NCI-H146 (cell line): ENCODE measurements at places on chromosomes 4 and X.

- DNase-seq = no peak
Observed at GRCh38 chrX:153565996-153566580, 32.9 kb downstream of the CCNQ start.

DNA sequence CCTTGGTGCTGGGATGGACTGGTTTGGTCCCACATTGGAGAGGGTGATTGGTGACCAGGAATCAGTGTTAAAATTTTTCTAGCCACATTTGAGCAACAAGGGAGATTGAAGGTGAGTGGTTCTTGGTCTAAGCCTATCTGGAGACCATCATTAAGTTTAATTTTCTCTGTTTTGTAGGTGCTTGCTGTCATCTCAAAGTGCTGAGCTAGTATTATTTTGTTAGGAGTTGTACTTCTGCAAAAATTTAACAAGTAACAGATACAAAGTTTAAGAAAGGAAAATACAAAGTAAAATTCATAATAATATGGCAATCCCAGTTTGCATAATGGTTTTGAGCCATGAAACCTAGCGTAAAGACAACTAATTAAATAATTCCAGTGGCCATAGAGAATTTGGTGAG lies 66.5 kb downstream of the RAP1GDS1 start:
- no peak for DNase-seq

- no peak for DNase-seq
Observed at GRCh38 chr4:162506253-162506652, 342.5 kb upstream of the FSTL5 start.

GRCh38 chr4:158801066-158801465 lies 32.2 kb downstream of the FNIP2 start:
- DNase-seq = no peak

DNA sequence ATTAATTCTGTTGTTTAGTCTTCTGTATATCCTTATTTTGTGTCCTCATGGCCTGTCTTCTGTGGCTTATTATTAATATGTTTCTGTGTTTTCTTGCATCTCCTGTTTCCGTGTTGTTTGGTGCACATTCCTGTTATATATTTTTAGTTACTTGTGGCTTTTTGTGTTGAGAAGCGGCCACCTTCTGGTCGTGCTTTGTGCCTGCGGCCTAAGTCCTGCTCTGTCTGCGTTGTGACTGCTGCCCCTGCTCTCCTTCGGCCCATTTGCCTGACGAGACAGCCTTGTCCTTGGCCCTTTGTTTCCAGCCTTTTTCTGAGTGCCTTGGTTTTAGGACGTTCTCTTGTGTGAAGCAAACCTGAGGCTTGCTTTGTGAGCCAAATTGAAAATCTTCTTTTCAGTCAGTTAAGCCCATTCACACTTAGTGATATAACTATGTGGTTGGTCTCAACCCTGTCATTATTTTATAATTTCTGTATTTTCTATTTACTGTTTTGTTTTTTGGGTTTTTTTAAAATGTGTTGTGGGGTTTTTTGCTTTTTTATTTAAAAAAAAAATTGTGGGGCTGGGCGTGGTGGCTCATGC lies 43.8 kb downstream of the TNIP2 start:
- no peak for DNase-seq

DNA sequence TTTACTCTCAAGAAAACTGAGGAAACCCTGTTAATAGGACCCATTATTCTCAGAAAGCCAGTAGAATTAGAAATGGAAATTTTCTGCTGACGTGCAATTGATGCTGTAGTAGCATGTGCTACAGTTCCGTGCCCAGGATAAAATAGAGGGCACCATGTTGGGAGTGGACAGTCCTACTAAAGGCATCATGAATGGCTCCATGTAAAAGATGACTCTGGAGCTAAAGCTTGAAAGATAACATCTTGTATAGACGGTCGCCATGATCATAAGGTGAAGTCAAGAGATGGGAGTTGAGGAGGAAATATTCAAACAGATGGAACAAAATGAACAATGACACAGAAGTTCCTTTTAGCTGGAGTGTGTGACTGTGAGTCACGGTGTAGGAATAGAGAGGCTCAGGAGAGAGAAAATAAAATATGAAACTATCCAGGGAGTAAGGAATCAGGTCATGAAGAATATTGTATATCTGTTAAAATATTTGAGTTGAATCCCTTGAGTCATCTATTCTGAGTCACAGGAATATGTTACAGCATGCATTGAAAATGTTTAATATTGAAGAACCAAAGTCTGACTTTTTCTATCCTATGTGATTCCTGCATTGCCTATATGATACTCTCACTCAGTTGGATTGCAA lies 31.8 kb downstream of the ANXA10 start:
- DNase-seq = no peak

- no peak for DNase-seq
Observed at GRCh38 chr4:88817740-88818139, 120.1 kb upstream of the NAP1L5 start.

DNA sequence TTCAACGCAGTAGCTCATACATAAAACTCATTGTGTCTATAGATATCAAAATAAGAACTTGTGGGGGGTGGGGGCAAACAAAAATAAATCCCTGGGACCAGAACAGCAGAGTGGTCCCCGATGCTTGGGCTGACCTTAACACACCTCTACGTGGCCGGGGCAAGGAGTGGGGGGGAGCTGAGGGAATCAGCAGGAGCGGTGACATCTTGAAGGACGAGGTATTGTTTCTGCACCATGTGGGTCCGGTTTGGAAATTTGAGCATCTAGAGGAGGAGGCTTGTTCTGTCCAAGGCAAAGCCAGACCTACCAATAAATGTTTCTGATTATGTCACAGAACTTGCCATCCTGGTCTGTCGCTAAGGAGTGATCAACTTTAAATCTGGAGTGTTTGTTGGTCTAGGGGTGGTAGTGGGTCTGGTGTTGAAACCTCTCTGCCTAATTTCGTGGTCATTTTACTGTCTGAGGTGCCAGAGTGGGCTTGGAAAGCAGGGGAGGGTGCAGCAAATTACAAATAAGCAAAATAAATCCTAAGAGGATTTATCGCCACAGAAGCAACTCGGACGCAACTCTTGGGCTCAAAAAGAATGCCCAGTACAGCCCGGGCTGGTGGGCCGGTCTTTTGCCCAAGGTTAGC lies 774 bp upstream of the RAPGEF2 start:
- no peak for DNase-seq

- no peak for DNase-seq
Observed at GRCh38 chr4:138446456-138446855, 204.3 kb upstream of the SLC7A11 start.

DNA sequence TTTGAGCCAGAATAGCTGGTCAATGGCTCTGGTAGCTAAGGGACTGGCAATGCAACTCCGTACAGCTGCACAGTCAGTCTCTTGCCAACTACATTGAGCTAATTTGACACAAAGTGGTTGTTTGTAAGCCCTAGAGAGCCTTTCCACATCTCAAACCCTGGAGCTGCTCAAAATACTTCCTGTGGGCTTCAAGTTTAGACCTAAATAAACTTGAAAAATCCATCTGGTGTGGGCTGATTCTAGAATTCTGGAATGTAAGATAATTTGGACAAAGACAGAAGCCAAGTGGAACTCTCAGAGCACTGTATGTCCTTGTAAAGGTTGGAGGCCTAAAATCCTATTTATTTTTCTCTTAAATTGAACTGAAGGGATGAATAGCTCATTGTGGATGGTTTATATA lies 380.8 kb downstream of the SPRY1 start:
- DNase-seq = no peak

GRCh38 chr4:6023731-6024130 lies 5.5 kb upstream of the C4orf50 start:
- no peak for DNase-seq

DNA sequence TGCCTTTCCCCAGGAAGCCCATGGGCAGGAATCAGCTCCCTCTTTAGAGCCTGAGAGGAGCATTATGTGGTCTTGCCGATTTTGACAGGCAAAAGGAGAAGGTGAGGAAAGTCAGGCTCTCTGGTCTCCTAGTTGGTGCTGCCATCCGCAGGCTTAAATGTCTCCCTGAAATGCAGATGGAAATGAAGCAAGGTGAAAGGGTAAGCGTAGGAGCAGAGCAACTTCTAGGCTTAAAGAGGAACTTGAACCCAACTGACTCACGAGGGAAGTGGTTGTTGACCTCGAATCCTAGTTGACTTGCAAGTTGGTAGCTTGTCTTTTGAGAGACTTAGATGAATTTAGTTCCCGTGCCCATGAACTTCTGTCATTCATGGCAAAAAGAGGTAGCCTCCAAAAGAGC lies 205.9 kb downstream of the PTTG2 start:
- DNase-seq = peak; percentile 7

DNA sequence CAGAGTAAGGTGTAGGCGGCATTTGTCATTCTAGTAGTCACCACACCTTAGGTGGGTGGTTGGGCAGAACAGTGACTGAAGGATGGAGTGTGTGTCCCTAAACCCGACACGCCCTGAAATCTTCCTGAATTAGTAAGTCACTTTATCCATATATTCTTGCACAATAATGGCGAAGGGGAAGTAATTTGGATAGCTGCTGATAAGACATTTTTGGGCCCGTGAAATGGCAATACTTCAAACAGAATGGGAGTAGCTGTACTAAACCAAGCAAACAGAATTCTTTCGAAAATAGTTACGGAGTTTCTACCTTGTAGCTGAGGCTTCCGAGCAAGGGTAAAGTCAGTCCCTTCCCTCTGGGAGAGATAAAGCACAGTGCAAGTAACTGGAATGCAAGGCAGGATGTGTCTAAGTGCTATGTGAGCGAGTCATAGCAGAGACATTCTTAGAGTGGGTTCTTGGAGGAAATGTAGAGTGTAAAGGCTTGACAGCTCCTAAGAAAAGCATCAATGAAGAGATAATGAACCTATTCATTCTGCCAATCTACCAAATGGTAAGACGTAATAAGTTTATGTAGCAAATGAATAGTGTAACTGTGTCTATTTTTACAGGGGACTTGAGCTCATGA lies 72.8 kb downstream of the CLCN5 start:
- no peak for DNase-seq

DNA sequence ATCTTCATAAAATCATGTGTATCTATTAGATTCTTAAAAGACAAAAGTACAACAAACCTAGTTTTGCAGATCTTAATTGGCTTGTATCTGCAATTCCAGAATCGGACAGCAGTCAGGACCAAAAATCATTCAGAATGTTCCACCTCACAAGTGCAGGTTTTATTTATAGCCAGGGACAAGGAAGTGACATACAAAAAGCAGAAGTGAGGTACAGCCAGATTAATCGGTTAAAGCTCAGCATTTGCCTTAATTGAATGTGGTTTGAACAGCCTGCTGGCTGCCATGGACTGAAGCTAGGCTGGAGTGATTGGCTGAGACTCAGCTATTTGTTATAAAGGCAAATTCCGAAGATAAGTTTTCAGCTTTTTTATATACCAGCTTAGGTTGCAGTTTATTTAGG lies 932.6 kb downstream of the C4orf33 start:
- DNase-seq = no peak

- DNase-seq = no peak
Observed at GRCh38 chr4:155568641-155569220, 97.9 kb upstream of the GUCY1A1 start.

DNA sequence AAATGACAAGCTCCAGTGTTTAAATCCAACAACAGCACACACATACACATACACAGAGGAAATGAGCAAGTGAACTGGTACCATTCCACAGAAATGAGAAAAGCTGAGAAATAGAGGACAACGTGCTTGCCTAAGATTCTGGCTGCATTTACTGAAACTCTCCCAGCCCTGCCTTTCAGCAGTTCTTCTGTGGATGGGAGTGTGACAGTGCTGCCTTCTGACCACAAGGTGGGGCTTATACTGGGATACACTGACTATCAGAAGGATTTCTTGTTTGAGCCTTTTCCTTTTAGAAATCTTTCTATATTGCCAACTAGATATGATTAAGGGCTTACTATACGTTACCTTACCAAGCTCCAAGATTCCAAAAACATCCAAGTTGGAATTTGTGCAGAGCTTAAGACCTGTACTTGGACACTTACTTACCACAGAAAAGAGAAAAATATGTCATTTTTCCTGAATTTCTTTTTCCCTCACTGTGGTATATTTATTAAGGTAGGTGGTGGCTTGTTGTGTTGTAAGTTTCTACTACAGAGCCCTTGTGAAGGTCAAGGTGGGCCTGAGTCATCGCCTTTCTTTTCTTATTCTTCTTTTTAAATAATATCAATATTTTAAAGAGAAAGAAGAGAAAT lies 10.7 kb upstream of the CXCL8 start:
- DNase-seq = peak; percentile 35

DNA sequence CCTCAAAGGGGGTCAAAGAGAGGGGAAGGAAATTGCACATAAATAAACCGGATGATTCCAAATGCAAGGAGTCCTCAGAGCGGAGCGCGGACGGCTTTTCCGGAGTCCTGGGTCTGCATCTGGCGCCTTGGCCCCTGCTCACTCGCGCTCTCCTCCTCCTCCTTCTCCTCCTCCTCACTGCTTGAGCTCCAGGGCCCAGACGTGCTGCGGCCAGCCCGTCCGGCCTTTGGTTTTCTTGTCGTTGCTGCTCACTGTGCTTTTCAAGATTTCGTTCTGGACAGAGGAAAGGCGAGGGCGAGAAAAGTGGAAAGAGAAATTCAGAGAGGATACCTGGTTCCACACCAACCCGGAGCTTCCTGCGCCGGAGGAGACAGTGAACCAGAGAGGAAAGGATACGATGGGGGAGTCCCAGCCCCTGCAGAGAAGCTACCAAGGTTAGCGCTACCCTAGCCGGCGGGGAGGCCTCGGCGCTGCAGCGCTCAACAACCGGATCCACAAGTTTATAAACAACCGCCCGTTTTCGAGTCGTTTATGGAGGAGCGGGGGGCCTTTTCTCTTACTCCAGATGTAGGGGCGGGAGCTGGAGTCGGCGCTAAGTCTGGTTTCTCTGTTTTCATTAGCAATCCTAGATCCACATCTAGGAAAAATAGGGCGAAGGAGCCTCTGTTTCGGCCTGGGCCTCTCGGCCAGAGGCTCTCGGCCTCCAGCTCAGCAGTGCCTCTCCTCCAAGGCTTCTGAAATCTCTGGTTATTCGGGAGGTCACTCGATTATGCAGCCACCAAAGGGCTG lies 2.7 kb downstream of the HAND2 start:
- DNase-seq = no peak

- no peak for DNase-seq
Observed at GRCh38 chr4:145740806-145741205, 60.9 kb downstream of the C4orf51 start.

DNA sequence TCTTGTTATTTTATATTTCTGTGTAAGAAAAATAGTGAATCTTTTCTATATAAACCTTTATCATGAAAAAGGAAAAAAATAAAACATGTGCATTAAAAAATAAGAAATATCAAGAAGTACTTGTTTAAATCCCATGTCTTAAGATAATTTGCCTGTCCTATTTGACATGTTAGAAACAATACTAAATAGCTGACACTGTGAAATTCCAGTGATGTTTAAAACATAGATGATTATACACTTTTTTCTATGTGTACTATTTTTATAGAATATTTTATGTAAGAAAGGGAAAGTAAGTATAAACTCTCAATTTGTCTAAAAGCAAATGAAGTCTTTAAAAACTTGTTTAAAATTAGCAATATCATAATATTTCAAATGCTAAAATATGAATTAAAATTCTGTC lies 543.2 kb upstream of the ATOH1 start:
- DNase-seq = no peak

- DNase-seq = peak; percentile 5
Observed at GRCh38 chr4:112704991-112705845, 68.3 kb downstream of the LARP7 start.

DNA sequence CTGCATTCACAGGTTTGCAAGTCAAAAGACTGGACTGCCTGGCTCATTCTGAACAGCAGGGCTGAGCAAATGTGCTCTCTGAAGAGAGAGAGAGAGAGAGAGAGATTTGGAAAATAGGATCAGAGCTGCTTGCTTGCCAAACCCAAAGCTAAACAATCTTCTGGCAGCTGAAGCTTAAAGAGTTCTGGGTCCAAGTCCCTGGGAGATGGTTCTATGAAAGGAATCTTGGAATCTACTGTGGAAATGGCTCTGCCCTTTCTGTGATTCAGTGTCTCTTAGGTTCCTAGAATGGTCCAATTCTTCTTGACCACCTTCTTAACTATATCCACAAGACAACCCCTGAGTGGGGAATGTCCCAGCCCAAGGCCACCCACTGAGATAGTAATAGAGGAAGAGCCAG lies 66.1 kb upstream of the EFNB1 start:
- no peak for DNase-seq
